ENCODE measurements at places on chromosomes 5 and 9.

- peak; percentile 74 for DNase-seq
Measured at GRCh38 chr9:133130685-133131244, 9.7 kb upstream of the RALGDS start.

GRCh38 chr5:115683081-115683480 is 57.2 kb upstream of the TMED7 start:
- DNase-seq = no peak

DNA sequence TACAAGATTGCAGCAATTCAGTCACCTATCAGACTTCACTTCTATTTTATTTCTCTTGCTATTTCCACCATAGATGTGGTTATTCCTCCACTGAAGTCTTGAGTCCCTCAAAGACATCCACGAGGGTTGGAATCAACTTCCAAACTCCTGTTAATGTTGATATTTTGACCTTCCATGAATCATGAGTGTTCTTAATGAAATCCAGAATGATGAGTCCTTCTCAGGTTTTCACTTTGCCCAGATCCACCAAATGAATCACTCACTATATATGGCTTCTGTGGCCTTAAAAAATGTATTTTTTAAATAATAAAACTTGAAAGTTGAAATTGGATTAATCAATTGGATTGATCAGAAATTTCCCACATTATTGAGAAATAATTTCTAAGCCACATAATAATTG is 1821.0 kb downstream of the EFNA5 start:
- DNase-seq = no peak

GRCh38 chr9:19288081-19288480 is 57.6 kb downstream of the DENND4C start:
- no peak for DNase-seq

DNA sequence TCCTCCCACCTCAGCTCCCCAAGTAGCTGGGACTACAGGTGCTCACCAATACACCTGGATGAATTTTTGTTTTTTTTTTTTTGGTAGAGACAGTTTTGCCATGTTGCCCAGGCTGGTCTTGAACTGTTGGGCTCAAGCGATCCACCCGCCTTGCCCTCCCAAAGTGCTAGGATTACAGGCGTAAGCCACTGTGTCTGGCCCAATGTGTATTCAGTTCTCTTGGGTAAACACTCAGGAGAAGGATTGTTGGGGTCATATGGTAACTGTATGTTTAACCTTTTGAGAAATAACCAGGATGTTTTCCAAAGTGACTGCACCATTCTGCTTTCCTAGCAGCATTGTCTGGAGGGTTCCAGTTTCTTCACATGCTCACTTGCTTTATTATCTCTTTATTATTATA is 67.4 kb downstream of the TNPO1 start:
- DNase-seq = no peak

DNA sequence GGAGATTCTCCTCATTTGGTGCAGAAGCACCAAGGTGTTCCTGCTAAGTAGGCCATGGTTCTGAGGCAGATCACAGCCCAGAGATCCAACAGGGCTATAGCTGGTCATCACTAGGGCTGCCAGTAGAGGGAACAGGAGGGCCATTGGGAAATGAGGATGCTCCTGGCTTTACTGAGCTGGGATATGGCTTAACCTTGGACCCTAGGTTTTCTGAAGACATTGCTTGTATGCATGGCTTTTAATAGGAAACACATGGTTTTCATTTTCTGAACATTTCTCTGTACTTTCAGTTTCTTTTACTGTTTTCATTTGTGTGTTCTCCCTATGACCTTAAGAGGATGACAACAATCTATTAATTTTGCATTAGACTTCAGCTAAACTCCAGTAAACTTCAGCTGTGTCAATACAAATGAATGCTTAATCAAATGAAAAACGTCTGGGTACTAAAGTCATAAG is at the start of gene IFNW1:
Gene IFNW1, minus strand, starts transcription at position 406 of the 456 bp plus-strand sequence. Its CDS starts 262 bp downstream, at position 144.
- no peak for DNase-seq

DNA sequence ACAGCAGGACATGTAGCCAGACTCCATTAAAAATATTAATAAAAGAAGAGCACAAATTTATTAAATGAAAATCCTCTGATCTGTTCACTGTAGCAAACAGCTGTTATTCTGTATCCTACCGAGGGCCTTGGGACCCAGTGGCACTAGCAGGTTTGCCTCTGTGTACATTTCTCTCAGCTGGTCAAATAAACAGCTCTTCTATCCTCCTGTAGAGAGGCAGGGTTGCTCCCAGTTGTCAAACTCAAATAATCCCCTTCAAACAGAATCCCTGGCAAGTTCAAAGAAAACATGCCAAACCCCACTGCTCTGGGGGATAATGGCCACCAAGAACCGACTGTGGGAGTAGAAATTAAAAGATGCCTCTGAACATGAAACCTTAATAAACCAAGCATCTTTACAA is 1262.0 kb upstream of the DMAC1 start:
- no peak for DNase-seq

GRCh38 chr5:143495110-143495509 is 91.6 kb upstream of the NR3C1 start:
- no peak for DNase-seq

- no peak for DNase-seq
Measured at GRCh38 chr5:31887556-31887955, 248.6 kb downstream of the PDZD2 start.

DNA sequence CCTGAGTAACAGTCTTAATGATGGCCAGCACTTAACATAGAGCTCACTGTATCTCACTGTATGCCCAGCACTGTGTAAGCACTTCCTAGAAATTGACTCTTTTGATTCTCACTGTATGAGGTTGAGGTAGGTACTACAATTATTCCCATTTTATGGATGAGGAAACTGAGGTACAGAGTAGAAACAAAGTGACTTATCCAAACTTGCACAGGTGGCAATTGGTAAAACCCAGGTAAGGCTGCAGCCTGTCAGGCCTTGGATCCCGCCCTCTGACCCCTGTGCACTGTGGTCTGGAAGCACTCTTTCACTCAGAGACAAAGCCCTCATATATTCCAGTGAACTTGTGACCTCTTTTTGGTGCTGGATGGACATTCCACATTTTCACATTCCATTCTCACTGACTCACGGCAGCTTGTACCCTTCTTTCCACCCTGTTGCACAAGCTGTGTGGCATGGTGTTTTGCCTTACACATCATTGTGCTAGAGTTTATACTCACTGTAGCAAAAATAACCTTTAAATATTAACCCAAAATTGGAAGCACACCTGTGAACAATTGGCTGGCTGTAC is 21.7 kb downstream of the ANKRD55 start:
- no peak for DNase-seq

- no peak for DNase-seq
Measured at GRCh38 chr9:14400658-14400995, 86.7 kb upstream of the NFIB start.

DNA sequence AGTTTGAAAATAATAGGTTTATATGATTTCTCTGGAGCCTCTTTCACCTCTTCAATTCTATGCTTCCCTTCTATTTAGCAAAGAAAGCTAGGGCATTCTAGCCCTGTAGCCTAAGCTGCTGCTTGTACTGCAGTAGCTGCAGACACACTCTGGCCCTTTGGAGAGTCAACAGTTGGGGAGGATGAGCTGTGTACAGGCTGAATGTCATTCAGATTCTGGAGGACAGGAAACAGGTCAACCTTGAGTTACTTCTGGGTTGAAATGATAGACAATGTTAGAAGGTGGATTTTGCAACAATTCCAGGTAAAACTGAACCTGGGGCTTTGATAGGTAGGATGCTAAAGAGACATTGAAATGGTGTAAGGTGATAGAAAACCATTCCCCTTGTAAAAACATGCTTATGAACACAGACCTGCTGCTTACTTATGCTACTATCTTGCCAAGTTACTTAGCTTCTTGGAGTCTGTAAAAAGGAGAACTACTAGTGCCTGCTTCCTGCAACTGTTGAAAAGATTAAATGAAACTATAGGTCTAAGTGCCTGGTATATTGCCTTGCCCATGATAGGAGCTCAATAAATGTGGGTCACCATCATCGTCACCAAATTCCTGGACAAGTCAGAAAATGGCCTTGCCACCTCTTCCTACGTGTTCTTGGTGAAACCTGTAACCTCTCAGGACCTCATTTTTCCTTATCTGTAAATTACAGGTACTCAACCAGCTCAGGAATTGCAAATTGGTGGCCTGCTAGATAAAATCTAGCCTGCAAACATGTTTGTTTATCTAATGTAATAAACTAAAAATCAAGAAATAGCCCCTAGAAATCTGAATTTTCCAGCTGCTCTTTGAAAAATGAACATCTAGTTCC is 83.7 kb downstream of the GALNT10 start:
- DNase-seq = no peak

DNA sequence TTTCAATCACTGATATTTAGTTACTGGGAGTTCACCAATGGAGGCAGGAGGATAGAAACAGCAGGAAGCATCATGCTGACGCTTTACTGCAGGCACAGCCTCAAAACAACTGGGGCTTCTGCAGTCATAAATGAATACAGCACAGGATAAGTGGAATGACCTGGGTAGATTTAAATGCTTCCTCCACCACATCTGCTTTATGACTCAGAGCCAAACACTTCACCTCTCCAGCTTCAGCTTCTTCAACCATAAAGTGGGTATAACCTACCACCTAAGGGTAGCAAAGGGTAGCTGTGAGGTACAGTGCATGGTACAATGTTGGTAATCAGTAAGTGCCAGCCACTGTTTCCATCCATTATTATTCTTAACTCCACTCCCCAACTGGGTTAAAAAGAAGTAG is 28.4 kb downstream of the RASEF start:
- no peak for DNase-seq

DNA sequence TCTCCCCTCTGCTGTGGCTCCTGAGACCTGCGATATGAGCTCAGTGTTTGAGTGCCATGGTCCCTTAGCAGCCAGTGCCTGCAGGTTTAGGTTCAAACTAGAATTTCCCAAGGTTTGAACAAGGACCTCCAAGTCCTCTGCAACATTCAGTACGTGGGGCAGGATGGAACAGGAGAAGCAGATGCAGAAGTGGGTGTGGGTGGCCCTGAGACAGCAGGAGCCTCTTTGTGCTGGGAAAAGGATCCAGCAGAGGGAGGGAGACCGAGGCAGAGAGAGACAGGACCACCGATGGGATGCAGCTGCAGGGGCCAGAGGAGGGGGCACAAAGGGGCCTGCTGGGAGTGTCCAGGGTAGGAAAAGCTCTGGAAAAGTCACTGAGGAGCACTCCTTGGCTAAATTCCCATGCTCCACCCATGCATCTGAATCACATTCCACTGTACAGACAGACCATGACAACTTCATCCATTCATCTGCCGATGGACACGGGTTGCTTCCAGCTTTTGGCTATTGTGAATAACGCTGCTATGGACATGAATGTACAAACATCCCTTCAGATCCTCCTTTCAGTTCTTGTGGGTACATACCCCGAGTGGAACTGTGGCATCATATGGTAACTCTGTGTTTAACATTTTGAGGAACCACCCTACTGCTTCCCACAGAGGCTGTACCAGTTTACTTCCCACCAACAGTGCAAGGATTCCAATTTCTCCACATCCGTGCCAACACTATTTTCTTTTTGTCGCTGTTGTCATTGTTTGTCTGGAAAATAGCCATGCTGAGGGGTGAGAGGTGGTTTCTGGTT is 26.7 kb upstream of the SUSD3 start:
- no peak for DNase-seq

DNA sequence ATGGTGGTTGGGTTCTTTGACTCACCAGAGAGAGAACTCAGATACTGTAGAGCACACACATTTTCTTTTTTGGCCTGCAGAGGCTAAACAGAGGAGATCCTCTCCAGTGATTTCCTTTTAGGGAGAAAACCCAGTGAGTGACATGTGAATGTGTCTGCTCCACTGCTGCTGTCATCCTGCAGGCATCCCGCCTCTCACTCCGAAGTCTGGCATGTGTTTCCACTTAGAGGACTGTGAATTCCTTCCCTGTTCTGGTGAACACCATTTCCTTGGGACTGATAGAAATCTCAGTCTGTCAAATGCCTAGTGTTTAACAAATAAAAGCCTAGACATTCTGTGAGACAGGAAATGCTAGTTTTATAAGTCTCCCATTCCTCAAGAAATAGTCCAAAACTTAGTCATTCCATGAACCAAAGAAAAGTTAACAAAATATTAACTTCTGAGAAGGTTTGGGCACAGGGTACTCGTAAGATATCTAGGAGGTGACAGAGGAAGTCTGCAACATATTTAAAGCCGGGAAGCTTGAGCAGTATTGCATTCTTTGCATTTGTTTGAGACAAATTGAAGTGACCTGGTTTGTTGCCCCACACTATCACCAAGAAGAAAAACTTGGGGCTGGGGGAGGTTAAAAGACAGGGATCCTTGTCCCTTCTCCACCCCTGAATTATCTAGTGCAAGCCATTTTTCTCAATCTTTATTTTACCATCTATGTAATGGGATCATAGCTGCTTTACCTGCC is 74.9 kb upstream of the NIPAL4 start:
- DNase-seq = no peak

- DNase-seq = no peak
Measured at GRCh38 chr9:698276-698675, 143.2 kb upstream of the DMRT1 start.

- DNase-seq = no peak
Measured at GRCh38 chr5:73317523-73317922, 131.1 kb downstream of the FOXD1 start.

GRCh38 chr9:1460143-1460769 is 410.1 kb downstream of the DMRT2 start:
- DNase-seq = no peak
